ENCODE measurements at places on chromosomes 1 and 21.

DNA sequence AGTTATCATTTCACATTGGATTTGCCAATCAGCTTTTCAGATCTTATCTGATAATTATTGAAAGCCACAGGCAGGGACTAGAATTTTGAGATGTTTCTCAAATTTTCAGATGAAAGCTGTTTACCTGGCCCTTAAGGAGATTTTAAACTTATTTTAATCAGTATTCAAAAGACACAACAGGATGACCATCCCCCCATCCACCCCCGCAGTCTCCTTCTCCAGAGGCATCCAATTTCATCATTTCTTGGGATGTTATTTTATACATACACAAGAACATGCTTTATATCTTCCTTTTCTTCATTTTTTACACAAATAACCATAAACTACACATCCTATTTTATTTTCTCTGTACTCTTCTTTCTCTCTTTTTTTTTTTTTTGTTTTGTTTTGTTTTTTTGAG lies 470.9 kb downstream of the SMYD3 start:
- DNase-seq: no peak

DNA sequence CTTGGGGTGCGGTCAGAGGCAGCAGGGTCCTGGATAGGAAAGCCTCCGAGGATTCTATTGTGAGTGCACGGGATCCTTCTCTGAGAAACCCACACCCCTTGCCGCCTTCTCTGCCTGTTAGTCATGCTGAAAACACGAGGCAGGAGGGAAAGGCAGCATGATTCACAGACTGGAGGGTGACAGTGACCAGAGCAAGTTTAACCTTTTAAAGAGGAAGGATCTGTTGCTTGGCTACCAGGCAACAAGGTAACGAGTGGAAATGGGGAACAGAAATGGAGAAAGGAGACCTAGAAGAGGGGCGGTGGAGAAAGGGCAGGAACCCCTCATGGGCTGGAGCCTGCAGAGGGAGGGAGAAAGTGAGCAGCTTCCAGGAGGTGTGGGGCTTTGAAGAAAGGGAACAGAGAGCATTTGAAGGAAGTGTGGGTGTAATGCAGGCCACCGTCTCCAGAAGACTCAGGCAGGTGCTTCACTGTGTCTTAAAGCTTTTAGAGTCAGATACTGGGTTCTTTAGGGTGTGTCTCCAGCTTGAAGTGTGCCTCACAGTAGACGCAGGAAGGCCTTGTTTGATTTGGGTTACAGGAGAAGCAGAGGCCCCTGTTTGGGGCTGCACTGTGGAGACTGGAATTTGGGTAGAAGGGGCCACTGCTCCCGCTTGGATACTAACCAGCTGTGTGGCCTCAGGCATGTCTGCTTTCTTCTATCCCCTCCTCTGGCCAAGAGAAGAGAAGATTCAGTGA lies 19.1 kb downstream of the OPTC start:
- DNase-seq: peak; percentile 70

- no peak for DNase-seq
Measured at GRCh38 chr1:36730599-36730998, 247.9 kb upstream of the CSF3R start.

GRCh38 chr1:16173447-16174260 lies 17.8 kb upstream of the EPHA2 start:
- no peak for DNase-seq

DNA sequence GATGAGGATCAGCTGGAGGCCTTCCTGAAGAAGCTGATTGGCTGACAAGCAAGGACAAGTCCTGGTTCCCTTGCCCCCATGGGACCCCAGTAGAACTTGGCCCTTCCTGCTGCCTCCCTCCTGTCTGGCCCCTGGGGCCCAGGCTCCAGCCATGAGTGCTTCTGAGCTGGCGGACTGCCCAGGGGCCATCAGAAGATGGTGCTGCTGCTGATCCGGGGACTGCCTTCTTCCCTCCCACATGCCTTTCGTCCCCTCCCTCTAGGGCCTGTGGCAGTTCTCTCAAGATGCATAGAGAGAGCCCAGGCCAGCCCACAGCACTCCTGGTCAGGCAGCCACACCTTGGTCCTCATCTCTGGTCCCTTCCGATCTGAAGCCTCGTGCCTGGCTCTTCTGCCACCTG lies 57.9 kb upstream of the PRKACB start:
- no peak for DNase-seq

DNA sequence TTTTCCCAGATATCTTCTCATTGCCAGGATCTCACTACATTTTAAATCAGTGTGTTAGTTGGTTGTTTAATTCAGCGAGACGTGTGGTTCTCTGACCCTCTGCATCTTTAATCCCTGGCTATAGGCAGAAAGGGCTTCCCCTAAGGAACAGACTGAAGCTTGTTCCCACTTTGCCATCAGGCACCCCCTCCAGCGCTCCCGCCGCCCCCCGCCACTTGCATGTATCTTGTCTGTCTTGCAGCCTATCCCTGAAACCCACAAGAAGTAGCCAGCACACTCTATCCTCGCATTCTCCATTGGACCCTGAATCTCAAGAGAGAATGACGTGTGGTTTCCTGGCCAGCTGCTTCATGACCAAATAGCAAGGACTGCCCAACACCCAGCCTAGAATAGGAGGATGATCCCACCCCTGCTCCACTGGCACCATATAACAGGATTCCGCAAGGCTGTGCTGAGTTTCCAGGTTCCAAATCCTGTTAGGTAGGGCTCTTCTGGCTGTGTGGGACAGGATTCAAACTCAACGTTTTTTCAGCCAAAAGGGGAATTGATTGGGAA lies 7.8 kb downstream of the CLDN19 start:
- no peak for DNase-seq

DNA sequence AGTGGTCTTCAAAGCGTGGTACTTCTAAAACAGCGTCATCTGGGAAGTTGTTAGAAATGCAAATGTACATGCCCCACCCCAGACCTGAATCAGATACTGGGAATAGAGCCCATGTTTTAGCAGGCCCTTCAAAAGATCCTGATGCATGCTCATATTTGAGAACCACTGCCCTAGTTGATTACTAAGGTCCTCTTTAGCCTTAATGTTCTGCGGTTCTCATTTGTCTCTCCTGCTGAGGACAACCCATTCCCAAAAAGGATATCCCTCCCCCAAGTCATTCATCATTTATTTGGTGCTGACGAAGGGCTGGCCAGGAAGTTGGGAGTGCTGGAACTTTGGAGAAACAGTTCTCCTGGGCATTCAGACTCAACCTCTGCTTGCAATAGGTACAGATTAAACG lies 92.4 kb upstream of the RALGPS2 start:
- no peak for DNase-seq

- no peak for DNase-seq
Measured at GRCh38 chr1:91533361-91534024, 32.8 kb downstream of the CDC7 start.

DNA sequence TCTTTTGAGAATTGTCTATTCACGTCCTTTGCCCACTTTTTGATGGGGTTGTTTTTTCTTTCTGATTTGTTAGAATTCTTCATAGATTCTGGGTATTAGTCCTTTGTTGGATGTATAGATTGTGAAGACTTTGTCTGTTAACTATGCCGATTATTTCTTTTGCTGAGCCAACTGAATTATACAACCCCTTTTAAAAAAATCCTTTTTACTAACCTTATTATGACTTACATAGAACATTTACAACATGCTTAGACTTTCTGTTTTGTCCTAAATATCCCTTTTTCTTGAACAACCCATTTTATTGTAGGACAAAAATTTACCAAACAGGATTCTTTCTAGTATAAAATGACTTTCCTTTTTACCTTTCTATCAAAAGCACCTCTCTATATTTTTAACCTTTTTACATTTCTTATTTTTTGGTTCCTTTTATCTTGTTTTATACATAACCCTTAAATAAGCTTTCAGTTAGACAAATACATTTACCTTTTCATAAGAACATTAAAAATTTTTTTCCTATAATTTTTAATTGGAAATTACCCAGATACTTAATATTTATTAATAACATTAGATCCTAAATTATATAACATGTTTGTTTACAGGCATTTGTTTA lies 70.4 kb upstream of the TTLL7 start:
- DNase-seq: no peak

GRCh38 chr1:197173571-197174507 lies 27.4 kb upstream of the ASPM start:
- no peak for DNase-seq

- DNase-seq: no peak
Measured at GRCh38 chr1:14676400-14676799, 77.9 kb downstream of the KAZN start.

GRCh38 chr21:42925114-42925926 lies at the start of gene ERVH48-1:
TSS of gene ERVH48-1 (minus strand) at chr21:42925630. CDS start at chr21:42919006, 6,624 bp downstream.
- DNase-seq: peak; percentile 57

DNA sequence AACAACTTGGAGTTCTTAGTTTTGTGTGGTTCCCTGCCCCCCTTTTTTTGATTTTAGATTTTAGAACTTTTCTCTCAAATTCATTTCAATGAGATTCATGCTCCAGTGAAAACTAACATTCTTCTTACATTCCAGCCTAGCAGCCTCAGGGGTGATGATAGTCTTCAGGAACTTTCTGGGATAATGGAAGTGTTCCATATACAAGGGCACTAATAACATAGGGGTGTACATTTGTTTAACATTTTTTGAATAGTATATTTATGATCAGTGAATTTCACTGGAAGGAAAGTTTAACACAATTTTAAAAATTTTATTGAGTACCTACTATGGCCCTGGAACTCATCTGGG lies 61.4 kb upstream of the ZNF648 start:
- no peak for DNase-seq

GRCh38 chr1:152643945-152644344 lies 19.2 kb upstream of the LCE2D start:
- no peak for DNase-seq

- DNase-seq: no peak
Measured at GRCh38 chr1:6880951-6881690, 95.9 kb downstream of the CAMTA1 start.

GRCh38 chr1:33344896-33345560 lies 24.1 kb upstream of the A3GALT2 start:
- no peak for DNase-seq

DNA sequence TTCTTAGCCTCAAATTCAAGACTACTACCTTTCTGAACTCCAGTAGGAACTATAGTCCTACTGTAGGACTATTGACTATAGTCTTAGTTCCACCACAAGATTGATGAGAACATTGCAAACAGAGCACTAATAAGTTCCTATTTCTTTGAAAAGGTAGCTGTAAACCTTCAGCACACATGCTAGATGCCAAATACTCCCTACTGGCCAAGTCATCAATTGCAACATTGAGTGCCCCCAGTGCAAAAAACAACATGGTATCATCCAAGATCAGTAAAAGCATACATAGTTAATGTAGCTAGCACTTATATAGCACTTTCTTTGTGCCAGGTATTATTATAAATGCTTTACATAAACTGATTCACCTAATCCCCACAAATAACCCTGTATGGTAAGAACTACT lies 99.8 kb downstream of the MRPL39 start:
- DNase-seq: no peak

- no peak for DNase-seq
Measured at GRCh38 chr1:228400237-228400651, 6.4 kb downstream of the TRIM11 start.
